Fibroblast of skin of scalp (primary cell): ENCODE measurements at places on chromosomes 5 and 9.
A peak's percentile ranks its signal among the peaks of the same experiment; 100 is the strongest.

GRCh38 chr9:3534614-3535404 is 9.0 kb upstream of the RFX3 start:
- no peak for DNase-seq

DNA sequence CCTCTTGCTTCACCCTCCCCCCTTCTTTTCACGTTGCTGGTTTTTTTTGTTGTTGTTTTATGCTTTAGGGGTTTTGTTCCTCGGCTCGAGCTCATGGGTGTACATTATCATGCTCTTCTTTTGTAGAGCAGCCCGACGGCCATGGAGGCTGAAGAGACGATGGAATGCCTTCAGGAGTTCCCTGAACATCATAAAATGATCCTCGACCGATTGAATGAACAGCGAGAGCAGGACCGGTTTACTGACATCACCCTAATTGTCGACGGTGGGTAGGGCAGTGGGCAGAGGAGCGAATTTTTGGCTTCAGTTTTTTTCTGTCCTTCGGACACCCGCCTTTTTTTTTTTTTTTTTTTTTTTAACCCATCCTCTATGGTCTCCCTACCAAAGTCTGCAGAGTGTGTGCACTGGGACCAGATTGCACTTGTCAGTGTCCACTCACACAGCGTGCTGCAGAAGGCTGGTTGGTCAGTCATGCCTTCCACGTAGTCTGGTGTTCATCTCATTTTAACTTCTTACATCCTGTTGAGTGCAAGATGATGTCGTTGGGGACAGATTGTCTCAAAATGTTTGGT is 1.3 kb downstream of the ZNF131 start:
- DNase-seq, result peak; percentile 43

- no peak for DNase-seq
Observed at GRCh38 chr9:106376689-106377088, 486.3 kb upstream of the ZNF462 start.

GRCh38 chr5:132392978-132393825 is 23.7 kb downstream of the SLC22A5 start:
- no peak for DNase-seq

- DNase-seq, result no peak
Observed at GRCh38 chr9:98202252-98202651, 9.8 kb upstream of the CORO2A start.

DNA sequence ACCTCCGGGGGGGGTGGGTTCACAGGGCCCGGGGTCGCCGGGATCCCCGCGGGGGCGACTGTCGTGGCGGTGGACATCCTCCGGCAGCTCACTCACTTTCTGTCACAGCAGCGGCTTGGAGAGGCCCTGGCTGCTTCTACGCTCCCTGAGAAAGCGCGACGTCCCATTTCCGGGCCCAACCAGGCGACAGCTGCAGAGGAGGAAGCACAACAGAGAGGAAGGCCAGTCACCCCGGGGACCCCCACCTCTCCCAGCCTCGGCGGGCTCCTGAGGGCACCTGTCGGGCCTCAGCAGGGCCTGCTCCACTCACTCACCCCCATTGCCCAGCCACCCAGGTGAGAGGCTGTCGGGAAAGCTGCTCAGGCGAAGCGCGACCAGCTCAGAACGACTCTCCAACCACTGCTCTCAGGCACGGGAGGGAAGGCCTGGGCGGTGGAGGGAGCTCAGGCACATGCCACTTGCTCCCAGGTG is 14.4 kb downstream of the BRD3 start:
- no peak for DNase-seq

GRCh38 chr5:159559337-159559736 is 229.1 kb upstream of the IL12B start:
- no peak for DNase-seq

DNA sequence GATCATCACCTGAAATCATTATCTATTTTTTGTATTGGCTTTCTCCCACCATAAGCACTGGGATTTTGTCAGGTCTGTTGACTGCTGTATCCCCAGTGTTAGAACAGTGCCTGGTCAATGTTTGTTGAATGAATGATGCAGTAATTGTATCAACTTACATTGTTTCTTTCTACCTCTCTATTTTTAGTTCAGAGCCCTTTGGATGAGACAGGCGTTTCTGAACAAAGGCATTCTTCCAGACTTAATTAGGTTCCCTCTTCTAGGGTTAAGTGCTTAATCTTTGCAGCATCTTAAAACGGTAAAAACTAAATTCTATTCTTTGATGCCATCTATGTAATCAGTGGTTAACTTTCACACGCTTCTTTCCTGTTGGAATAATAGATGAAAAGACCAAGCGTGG is 26.3 kb downstream of the SLC44A1 start:
- DNase-seq, result no peak

DNA sequence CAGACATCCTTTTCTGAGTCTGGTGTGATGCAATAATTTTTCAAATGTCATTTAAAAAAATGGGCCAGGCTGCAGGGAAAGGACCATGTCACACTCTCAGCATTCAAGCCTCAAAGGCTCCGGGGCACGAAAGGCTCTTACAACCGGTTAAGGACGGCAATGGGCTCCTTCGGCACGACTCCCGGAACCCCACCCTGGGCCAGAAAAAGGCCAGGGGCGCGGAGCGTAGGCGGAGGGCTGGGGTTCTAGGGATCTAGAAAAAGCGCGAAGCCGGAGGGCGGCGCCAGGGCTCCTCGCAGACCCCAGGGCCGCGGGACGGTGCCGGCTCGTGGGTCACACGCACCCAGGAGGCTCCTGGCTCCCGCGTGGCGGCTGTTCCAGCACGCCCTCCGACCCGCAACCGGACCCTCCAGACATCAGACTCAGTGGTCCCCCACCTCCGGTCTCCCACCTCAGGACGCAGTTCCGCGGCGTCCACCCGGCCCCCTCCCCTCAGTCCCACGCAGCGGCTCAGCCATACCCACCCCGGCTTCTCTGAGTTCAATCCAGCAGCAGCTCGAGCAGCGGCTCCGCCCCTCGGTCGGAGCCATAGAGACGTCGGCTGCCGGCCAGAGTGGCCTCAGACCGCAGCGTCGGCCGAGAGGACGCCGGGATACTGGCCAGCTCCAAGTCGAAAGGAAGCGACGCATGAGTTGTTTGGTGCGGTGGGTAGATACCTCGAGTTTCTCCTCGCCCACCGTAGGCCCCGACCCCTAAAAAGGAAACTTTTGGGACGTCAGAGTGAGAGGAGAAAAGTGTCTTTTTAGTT is at the start of gene TMEM267:
TSS of gene TMEM267 (minus strand) at position 568 of the 808 bp plus-strand sequence. CDS start 29,896 bp downstream, outside the sequence.
- DNase-seq, result peak; percentile 96

DNA sequence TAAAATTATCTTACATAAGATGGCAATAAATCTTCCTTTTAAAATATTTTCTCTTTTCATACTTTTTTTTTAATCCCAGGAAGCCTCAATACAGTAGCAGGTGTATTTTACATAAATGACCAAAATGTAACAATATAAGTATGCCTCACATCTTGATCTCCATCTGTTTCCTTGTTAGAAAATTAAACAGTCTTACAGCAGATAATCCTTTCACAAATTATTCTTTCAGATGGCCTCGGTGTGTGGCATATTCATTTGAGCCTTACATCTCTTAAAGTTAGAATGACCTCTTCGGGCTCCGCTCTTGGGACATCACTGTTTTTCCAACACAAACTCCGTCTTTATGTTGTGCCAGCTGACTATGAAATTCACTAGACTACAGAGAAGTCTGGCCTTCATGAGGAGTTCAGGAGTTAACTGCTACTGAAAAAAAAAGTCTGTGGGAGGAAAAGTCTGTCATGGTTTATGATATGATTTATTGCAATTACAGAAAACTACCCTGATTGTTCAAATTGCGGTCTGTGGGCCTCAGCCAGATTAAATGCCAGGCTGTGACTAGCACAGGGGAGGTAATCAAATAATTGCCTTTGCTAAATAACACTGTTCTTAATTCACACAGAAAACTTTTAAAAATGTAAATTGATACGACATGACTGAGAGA is 292.9 kb upstream of the PUM3 start:
- DNase-seq, result peak; percentile 70

DNA sequence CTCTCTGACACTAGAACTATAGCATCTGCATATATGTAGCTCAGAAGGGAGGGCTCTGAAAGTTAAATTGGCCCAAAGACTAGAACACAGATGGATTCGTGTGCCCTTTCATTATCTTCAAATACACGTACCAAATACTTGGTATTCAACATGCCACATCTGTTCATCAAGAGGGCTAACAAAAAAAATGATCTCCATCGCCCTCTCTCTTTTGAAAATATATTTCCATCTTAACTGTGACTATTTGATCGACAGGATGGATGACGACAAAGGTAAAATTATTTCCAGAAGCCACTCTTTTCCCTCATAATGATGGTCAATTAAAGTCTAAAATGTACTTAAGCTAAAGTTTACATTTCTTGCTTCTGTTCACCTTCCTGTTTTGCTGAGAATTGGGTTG is 77.0 kb downstream of the SEMA6A start:
- DNase-seq, result no peak

DNA sequence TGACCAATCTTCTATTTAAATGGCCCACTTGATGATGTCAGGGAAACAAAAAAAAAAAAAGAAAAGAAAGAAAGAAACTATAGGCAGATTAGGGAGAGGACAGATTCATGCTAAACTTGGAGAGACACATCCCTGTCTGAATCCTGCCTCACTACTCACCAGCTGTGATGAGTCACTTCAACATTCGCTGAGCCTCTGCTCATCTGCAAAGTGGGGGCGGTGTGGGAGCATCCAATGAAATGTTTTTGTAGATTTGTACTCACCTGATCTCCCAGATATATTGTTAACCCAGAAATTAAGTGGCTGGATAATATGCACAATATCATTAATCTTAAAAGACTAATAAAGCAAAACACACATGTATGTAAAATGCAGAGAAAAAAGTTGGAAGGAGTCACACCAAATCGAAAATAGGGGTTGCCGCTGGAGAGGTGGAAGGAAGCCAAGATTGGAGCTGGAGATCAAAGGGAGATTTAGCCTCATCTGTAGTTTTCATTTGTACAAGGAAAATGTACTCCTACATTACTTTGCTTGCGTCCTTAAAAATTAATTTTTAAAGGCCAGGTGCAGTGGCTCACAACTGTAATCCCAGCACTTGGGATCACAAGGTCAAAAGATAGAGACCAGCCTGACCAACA is 17.0 kb upstream of the ERGIC1 start:
- DNase-seq, result peak; percentile 84

DNA sequence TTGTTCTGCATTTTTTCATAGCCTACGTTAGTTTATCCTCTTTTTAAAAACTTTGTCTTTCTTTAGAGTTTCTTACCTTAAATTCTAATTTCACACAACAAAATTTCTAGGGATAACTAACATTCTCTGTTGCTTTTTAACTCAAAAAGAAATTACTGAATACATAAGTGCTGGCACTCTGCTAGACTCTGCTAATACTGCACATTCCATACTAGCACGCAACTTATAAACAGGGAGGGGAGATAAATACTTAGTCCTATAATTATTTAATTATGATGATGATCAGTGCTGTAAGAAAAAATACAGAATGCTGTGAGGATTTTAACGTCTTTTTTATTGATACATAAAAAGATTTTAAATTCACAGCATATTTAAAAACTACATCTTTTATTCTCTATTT is 25.1 kb downstream of the RNF145 start:
- peak; percentile 47 for DNase-seq

DNA sequence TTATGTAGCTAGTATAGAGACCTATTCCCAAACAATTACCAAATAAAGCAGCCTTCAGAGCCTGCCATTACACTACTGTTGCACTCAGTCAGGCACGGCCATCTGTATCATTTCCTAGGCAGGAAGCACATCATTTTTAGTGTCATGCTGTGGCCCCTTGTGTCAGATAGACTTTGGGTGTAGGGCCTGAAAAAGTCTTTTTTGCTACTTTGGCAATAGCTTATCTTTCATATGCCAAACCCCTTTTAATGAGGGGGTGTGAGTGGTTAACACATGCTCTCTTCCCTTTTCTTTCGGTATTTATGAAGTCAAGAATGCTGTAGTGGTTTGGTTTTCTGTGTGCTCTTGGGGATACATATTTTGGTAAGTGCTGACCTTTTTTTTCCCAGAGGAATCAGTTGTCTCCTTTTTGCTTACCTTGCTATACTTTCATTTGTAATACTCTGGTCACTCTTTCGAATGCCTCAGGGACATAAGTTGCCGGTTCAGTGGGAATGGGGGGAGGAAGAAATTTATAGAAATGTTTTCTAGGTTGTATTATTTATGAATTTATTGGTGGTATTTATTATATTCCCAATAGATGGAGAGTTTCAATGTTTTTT is 209.8 kb downstream of the CSNK1G3 start:
- DNase-seq, result peak; percentile 31

- peak; percentile 35 for DNase-seq
Observed at GRCh38 chr9:111798786-111799185, 4.0 kb upstream of the SHOC1 start.

DNA sequence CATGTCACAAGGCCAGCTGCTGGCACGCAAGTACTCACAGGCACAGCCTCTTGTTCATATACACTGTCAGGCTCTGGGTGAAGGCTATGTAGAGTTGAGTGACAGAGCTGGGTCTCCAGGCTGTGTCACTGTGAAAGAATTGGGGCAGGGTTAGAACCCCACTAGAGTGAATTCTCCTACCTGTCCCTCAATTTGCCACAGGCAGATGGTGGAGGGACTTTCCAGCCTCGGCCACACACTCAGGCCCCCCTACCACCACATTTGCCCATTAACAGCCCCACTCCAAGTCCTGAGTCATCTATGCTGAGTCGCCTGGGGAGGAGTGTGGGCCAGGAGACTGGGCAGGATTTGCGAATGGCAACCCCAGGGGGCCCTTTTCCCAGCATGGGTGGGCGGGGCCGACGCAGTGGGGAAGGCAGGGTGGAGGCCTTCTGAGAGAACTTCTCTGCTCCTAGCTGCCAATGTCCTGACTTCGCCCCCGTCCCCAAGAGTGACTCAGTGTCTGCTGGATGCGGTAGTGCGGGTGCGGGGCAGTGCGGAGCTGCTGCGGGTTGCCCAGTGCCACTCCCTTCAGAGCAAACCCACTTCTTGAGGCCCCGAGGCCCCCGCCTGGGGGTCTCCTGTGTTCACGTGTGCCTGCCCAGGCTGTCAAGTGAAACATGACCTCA is 50.3 kb upstream of the PSD2 start:
- peak; percentile 97 for DNase-seq

DNA sequence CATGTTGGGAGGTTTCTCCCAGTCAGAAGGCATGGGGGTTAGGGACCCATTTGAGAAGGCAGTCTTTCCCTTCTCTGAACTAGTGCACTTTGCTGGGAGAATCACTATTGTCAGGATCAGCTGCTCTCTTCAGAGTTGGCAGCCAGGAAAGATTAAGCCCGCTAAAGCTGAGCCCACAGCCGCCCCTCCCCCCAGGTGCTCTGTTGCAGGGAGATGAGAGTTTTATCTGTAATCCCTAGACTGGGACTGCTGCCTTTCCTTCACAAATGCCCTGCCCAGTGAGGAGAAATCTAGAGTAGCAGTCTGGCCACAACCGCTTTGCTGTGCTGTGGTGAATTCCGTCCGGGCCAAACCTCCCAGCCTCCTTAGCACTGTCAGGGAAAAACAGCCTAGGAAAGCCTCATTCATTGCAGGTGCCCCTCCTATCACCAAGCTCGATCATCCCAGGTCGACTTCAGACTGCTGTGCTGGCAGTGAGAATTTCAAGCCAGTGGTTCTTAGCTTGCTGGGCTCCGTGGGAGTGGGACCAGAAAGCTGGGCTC is 69.8 kb downstream of the CNTLN start:
- no peak for DNase-seq

- DNase-seq, result peak; percentile 55
Observed at GRCh38 chr9:15211815-15212495, 95.1 kb downstream of the TTC39B start.

- no peak for DNase-seq
Observed at GRCh38 chr5:150461231-150461630, 11.7 kb upstream of the RPS14 start.

GRCh38 chr9:34125681-34126206 is 754 bp downstream of the DCAF12 start:
- no peak for DNase-seq
